ENCODE measurements at places on chromosomes 1 and 21.
A peak's percentile ranks its signal among the peaks of the same experiment; 100 is the strongest.

- DNase-seq: no peak
Observed at GRCh38 chr1:233656032-233656635, 42.2 kb downstream of the KCNK1 start.

- no peak for DNase-seq
Observed at GRCh38 chr1:107867422-107867821, 97.6 kb downstream of the VAV3 start.

DNA sequence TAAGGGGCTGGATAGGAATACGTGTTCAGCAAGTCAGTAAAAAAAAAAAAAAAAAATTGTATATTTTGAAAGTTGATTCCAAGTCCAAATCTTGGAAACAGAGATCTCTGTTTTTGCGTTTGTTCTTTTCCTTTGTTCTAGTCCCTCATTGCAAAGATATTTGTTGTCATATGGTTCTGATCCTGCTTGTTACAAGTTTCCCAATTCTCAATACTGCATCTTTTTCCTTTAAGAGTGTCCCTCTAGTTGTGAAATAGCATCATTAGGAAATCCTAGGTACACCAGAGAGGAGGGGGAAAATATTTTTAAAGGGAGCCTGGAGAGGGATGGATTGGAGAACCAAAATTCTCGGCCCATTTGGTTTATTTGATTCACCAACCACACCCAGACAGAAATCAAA lies 152.2 kb upstream of the C1orf105 start:
- no peak for DNase-seq

GRCh38 chr1:33152685-33153432 lies 29.0 kb downstream of the TRIM62 start:
- no peak for DNase-seq

- DNase-seq: no peak
Observed at GRCh38 chr1:45510972-45511527, 10.6 kb downstream of the PRDX1 start.

GRCh38 chr1:35832276-35832905 lies 24.6 kb downstream of the AGO4 start:
- DNase-seq: no peak

GRCh38 chr1:201489643-201490261 lies 17.2 kb downstream of the CSRP1 start:
- no peak for DNase-seq

DNA sequence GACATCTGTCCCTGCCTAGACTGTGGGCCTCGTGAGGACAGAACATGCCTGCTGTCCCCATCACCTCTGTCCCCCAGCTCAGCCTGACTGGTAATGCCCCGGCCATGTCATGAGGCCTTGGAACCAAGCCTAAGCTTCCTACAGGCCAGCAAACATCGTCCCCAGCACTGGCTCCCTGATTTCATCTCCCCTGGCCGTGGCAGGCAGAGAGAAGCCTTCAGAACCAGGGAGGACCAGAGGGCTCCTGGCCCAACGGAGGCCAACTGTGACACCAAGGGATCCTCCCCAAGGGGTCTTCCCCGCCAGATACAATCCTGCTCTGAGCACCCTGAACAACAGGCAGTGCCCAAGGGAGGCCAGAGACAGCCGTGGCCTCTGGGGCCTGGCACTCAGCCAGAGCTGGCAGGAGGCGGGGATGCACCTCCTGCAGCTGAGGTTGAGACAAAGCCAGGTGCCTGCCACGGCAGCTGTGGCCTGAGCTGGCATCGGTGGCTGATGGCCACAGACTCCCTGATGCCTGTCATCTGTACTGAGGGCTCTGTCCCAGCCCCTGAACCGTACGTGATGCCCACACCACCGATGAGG lies 9.9 kb upstream of the NPHP4 start:
- DNase-seq: no peak

DNA sequence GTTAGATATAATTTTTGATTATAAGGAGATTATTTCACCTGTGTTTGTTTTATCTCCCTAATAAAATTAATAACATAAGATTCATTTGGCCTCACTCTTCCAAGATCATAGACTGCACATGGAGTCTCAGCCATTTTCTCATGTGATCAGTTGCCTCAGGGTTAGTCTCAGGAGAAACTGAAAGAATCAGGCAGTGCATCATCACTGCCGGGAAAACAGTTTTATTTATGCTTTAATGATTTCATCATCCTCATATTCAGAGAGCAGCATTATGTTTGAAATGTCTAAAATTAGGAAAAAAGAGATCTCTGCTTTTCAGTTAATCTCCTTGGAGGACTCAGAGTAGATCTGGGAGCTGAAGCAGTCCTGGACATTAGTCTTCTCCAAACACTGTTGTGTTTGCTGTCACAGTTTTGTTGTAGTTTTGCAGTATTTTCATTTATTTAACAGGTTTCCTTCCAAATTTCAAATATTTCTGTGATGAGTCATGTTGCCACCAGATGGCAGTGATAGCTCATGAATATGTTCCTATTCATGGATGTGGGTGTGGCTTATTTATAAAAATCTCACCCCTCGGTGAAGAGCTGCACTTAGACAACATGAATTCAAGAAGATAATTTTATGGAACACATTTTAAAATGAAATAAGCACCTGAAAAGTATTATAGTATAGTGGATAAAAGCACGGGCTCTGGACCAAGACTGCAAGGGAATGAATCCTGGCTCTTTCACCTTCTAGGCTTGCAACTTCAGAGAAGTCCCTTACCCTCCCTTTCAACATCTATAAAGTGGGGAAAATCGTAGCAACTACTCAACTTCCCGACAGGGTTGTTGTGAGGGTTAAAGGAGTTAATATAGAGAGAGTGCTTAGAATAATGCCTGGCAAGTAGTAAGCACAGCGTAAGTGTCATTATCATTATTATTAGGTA lies 31.2 kb downstream of the CHD1L start:
- DNase-seq: peak; percentile 39

DNA sequence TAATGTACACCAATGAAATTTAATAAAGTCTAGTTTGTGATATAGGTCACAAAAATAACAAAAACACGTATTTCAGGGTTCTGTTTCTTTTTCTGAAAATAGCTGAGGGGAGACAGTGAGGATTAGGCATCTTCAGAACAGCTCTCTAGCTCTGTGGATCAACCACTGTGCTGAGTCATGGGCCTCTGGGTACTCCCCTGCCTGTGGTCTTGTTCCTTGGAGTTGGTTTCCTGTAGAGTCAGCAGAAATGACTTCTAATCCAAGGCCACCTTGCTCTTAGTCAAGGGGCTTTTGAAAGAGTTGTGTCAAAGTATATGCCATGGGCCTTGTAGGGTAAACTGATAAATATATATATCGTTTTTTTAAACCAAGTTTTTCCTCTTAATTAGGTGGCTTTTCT lies 141.8 kb upstream of the ZRANB2 start:
- DNase-seq: no peak

DNA sequence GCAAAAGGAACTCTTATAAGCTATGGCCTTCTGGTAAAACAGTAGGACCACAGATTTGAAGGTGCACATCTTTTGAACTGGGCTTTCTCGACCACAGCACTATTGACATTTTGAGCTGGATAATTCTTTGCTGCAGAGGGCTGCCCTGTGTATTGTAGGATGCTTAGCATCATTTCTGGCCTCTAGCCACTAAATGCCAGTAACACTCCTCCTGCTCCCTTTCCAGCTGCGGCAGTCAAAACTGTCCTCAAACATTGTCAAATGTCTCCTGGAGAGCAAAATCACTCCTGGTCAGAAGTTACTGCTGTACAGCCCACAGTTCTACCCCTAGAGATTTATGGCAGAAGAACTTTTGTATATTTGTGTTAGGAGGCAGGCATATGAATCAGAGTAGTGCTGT lies 836.7 kb downstream of the PLA2G4A start:
- no peak for DNase-seq

DNA sequence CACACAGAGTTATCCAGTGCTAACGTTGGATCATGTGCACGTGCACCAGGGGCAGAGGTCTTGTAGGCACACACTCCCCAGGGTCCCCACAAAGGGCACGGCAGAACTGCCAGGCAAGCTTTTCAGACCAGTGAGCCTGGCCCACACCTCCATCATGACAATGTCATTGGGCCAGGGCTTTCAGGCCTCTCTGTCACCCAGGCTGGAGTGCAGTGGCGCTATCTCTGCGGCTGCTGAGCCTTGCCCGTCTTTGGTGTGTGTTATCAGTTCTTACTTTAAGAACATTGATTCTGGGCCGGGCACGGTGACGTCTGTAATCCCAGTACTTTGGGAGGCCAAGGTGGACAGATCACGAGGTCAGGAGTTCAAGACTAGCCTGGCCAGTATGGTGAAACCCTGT lies 44.2 kb downstream of the PKNOX1 start:
- DNase-seq: no peak

- no peak for DNase-seq
Observed at GRCh38 chr21:26164311-26164710, 6.3 kb downstream of the APP start.

GRCh38 chr1:232287676-232288569 lies 342.0 kb downstream of the SIPA1L2 start:
- no peak for DNase-seq

DNA sequence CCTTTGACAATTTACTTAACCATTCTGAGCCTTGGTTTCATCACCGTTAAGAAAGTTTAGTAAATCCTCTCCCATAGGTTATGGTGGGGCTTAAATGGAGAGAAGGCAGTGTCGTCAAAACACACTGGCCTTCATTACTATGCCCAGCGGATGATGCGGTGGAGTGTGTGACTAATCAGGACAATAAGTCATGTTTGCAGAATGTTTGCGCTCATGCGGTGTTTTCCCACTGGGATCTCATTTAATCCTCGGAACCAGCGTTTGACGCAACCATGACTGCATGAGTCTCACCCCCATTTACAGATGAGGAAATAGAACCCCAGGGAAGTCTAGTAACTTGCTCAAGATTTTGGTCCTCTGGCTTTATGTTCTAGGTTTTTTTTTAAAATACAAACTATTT lies 17.5 kb downstream of the SLC26A9 start:
- DNase-seq: no peak

DNA sequence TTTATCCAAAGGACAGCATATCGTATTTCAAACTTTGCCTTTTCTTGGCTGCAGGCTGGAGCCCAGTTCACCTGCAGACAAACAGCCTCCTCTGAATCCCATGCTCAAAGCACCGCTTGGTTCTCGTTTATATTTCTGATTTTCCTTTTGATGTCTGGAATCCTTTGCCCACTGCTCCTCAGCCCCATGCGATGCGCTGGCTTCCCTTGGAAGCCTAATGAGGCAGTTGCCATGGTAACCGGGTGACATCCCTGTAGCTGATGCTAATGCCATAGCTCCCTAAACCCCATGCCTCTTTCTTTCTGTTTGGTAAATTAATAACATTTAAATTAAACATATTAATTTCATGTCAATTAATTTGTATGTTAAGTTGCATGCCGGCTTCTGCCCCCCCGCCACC lies 327.1 kb downstream of the PRDM2 start:
- DNase-seq: no peak

DNA sequence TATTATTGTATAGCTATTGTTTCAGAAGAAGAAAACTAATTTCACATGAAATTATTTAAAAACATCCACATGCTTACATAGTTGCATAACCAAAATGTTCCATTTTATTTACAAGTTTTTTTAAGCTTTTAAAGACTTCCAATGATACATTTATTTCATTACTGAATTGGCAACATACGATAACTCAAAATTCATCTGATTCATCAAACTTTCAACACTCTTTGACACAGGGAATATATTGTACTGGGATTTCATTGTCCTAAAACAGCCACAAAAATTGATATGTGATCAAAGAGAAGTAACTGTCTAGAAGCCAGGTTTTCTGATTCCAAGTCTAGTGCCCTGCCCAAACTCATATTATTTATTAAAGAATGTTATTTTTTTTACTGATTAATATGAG lies 131.4 kb upstream of the USP24 start:
- no peak for DNase-seq

DNA sequence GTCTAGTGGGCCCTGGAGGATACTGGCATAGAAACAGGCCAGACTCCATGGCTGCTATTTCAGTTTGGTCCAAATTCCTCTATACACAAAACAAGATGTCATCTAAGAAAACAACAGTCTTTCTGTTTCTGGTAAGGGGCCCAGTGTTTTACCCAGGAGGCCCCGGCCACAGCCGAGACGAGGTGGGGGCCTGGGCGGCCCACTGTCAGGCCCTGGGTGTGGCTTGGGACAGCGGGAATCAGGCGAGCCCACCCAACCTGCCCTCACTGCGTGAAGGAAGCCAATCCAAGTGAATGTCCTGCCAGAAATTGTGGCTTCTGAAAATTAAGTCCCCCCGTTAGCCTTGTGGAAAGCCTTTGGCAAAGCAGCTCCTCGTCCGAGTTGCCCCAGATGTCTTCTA lies 31.2 kb upstream of the GPR153 start:
- DNase-seq: no peak

Data from smooth muscle cell of the brain vasculature (primary cell).